ENCODE measurements at places on chromosomes 16 and 17. TPM values are rescaled to one million over a fixed set of nuclear protein-coding genes. Genes with fewer than 3 reads are reported as not detected.

GRCh38 chr17:79220201-79220712 is 145.6 kb downstream of the ENGASE start:
- DNase-seq, result no peak

DNA sequence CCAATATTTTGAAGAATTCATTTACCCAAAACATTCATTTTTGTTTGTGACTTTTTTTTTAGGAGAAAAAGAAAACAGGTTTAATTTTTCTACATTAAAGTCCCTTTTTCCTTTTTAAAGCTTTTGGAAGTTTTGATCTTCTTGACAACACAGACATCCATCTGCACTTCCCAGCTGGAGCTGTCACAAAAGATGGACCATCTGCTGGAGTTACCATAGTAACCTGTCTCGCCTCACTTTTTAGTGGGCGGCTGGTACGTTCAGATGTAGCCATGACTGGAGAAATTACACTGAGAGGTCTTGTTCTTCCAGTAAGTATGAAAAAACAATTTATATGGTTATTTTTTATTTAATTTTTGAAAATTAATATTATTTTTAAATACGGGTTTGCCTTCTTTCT is 37.2 kb downstream of the SIAH1 start:
- peak; percentile 74 for DNase-seq

The MAPT gene
- 430 TPM for total RNA-seq

DNA sequence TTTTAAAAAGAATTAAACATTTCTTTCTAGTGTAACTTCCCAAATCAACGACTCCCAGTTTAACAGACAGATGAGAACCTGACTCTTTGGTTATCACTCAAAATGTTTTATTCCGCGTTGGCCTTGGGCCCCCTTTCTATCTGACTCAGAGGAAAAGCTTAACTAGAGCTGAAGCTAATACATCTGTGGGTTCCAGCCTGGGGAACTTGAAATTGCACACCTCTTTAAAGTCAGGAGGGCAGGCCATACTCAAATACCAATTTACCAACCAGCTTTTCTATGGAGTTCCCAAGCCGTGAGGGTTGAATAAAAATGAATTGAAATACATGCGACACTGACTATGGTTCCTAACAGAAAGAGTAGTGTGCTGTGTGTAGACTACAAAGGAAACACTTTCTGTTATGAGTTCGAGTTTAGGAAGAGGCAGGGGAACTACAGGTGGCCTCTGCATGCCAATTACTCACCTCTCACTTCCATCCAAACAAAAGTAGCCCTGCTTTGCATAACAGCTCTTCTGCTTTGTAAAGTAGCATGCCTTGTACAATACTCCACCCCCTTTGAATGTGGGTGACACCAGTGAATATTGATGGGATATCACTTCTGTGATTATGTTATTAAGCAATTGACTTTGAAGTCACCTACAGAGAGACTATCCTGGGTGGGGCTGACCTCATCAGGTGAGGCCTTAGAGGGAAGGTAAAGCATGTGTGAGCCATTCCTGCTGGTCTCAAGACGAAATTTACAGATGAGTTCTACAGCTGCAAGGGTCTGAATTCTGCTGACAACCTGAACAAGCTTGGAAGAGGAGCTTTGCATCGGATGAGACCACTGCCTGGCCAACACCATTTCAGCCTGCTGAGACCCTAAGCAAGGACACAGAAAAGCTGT is 92.1 kb downstream of the WDR59 start:
- no peak for DNase-seq

Data from dorsolateral prefrontal cortex (tissue), 122 donors.